Fibroblast of pulmonary artery (primary cell): ENCODE measurements at places on chromosomes 16 and 17.

DNA sequence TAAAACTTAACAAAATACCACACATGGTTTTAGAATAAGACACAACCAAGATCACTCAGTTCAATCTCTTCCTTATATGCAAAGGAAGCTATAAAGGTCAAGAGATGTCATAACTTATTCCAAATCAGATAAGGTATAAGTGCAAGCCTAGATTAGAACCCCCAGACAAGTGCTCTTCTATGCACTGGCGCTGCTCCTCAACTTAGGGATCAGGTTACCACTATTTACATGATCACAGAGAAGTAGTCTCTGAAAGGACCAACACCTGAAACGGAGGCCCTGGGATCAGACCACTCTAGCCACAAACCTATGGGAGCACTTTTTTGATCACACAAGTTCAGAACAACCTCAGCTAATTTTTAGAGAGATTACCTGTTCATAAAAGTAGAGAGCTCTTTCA lies 16.6 kb downstream of the COPS3 start:
- no peak for DNase-seq

GRCh38 chr17:34368946-34369500 lies 6.0 kb upstream of the CCL1 start:
- no peak for DNase-seq

DNA sequence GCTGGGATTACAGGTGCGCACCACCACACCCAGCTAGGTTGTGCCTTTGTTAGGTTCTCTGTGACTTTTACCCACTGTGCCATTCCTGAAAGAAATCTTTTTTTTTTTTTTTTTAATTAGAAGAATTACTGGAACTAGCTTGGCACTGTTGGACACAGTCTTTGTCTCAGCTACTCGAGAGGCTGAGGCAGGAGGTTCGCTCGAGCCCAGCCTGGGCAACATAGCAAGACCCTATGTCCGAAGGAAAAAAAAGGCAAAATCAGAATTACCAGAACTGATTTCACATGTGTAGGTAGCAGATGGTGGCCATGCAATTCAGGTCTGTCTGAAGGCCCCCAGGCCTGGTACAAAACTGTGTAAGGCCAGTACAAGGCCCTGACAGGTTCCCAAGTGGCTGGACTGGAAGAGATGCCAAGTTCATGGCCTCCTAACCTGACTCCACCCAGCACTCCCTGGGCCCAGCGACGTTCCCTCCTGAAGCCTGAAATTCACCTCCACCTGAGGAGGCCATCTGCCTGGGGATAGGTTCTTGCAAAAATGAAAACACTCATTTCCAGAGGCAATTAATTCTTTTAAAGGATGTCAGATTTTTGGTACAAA lies 23.0 kb downstream of the CARHSP1 start:
- DNase-seq = no peak

DNA sequence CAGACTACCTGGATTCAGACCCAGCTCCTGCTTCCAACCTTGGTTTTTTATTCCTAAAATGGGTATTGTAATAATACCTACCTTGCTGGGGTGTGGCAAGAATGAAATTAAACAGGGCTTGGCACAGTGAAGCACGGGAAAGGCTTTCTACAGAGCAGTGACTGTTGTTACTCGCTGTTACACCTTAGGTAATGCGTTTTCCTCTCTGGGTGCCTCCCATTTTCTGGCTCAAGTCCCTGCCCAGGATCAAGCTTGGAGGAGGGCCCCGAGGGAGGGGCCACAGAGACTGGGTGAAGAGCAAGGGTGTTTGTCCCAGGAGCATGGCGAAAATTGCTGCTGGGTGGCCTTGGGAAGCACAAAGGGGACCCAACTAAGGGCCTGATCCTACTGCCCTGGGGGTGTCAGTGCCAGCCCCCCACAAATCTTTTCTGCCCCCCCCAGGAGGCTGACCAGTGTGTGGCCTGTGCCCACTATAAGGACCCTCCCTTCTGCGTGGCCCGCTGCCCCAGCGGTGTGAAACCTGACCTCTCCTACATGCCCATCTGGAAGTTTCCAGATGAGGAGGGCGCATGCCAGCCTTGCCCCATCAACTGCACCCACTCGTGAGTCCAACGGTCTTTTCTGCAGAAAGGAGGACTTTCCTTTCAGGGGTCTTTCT lies 13.3 kb downstream of the MIEN1 start:
- DNase-seq = no peak

- no peak for DNase-seq
These were observed 93.7 kb downstream of the SDK2 start for GRCh38 chr17:73550556-73550955.

DNA sequence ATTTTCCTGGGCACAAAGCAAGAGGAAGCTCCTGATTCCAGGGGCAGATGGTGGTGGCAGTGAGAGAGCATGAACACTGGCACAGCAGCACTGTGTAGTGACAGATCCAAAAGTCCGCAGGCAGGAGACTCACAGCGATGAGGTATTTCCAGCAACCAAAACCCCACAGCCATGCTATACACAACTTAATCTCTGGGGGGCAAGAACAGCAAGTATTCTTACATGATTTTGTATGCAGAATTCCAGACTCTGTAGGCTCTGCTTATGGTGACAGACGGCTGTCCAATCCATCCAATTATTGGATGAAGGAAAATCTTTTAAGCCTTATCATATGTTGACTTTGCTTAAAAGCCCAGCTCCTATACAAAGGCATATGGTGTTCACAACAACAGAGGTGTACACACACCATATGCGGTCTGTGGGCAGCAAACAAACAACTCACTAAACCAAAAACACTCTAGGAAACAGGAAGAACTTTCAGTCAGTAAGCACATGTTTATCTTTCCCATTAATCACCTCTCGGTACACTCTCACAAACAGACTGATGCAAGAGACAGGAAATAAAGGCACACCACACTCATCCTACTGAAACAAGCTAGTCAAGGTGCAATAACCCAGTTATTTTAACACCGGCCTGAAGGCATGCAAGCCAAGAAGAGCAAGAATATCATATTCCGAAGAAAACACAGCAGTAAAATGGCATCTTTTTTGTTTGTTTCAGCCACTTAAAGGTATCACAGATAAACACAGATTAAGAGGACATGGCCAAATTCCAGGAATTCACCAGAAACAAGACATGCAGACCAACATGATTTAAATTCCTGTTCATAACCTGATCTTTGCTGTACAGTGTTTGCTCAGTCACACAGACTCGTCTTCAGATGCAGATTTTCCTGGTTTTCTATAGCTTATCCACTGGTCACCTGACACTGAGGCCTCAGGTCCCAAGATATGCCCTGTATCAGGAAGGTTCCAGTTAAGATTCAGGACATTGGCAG lies 47.8 kb downstream of the ERN1 start:
- peak; percentile 81 for DNase-seq

DNA sequence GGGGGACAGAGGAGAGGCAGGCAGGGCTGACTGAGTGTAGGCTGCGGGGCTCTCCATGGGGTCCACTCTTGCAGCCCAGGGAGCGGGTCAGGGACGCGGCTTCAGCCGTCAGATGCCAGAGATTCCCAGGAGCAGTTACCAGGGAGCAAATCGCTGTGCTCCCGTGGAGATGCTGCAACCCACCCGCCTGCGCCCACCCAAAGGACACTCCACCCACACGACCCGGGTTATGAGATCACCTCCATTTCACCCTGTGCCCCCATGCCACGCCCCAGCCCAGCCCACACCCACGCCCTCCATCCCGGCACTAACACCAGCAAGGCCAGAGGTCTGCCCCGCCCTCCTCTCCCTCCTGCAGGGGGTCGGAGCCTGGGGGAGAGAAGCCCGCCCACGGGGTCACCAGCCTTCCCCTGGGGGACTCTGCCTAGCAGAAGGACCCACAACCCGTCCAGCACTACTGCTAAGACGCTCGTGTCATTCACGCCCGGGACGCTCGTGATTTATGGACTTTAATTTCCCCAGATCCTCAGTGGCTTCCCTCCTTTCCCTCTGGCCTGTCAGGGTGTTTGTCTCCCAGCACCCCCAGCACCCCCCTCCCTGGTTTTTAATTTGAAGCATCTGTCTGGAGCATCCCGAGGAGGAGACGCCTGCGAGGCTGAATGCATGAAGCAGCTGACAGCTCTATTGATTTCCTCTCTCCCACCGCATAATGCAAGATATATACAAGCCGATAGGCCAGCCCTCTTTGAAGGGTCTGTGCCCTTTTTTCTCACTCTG lies 6.7 kb upstream of the RPL38 start:
- no peak for DNase-seq

- DNase-seq = no peak
These were observed 100.3 kb downstream of the ZFHX3 start for GRCh38 chr16:72947379-72948237.

DNA sequence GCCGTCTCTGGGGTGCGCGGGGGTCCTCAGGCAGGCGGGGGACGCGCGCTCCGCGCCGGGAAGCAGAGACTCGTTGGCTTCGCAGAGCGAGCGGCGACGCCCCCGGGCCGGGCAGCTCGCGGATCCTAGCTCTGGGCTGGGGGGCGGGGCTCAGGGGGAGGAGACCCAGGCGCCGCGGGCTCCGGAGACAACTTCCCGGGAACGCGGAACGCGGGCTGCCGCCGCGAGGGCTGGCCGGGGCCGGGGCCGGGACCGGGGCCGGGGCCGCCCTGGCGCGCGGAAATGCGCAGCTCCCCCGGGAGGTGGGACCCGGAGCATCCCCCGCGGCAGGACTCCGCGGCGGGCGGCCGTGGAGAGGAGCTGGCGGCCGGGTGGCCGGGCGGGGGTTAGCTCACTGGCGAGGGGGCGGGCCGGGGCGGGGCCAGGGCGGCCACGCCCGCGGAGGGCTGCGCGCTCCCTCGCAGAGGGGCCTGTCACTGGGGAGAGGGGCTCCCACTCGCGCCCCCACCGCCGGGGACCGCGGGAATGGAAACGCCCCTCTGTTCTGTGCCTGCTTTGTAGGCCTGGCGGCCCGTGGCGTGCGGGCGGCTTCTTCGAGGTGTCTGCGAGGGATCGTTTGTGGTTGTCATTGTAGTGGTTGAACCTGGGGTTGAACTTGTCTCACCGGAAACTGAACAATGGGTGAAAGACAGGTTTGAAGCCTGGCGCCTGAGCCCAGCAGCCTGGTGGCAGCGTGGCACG lies at the start of gene GAS7:
Gene GAS7, minus strand, starts transcription at position 98 of the 741 bp plus-strand sequence.
- peak; percentile 16 for DNase-seq

GRCh38 chr16:67278773-67279295 lies 498 bp upstream of the PLEKHG4 start:
- no peak for DNase-seq
